HS-27A (cell line): ENCODE measurements at places on chromosomes 16 and 17.

GRCh38 chr16:72044296-72044695, 10.0 kb upstream of the HP start:
- no peak for DNase-seq

DNA sequence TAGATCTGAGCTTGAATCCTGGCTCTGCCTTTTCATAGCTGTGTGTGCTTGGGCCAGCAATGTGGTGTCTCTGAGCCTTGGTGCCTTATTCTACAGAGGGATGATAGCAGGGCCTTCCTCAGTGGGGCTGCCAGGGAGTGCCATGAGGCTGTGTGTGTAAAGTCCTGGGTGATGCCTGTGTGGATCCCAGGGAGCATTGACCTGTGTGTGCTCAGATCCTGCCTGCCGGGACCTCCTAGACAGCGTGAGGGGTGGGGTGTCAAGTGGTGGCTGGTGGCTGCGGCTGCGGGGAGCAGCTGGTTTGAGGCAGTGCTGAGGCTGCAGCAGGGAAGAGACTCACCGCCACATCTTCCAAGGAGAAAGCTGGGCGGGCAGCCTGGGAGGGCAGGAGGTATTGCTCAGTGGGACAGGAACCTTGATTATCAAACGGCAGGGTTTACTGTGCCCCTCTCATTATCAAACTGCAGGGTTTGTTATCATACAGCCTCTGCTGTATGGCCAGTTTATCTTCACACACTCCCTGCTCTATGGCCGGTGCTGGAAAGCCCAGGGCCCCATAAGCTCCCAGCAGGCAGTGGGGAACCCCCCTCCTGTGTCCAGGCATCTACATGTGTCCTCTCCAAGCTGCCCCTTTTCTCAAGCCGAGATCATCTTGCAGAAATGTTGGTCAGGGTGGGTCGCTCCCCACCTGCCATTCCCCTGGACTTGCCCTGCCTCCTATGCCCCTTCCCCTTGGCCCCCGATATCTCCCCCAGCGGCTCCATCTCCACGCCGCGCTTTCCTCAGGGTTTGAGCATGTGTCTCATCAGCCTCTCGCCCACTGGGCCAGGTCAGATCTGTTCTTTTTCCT, 3.1 kb upstream of the ADCY7 start:
- DNase-seq, result no peak

- DNase-seq, result no peak
Observed at GRCh38 chr17:80730739-80731138, 186.1 kb downstream of the RPTOR start.

- DNase-seq, result no peak
Observed at GRCh38 chr17:76543482-76543825, 3.6 kb downstream of the PRCD start.

DNA sequence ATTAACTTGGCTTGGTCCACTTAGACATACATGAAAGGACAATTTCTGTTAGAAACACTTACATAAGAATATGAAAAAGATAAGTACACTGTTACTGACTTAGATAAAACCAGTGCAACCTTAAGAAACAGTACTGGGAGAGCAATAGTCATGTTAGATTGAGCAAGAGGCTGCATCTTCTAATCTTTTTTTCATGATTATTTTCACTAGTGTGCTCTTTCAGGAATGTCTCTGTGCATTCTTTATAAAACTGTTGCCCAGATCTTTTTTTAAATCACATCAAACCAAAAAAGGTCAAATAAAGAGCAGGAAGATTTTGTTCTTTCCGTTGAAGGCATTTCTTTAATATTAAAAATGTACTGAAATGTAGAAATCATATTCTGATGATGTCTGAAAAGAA, 100.7 kb upstream of the AXIN2 start:
- DNase-seq, result no peak

- DNase-seq, result no peak
Observed at GRCh38 chr17:9054126-9054975, 33.0 kb downstream of the NTN1 start.

GRCh38 chr16:66840883-66841282, 3.3 kb upstream of the CA7 start:
- DNase-seq, result no peak

DNA sequence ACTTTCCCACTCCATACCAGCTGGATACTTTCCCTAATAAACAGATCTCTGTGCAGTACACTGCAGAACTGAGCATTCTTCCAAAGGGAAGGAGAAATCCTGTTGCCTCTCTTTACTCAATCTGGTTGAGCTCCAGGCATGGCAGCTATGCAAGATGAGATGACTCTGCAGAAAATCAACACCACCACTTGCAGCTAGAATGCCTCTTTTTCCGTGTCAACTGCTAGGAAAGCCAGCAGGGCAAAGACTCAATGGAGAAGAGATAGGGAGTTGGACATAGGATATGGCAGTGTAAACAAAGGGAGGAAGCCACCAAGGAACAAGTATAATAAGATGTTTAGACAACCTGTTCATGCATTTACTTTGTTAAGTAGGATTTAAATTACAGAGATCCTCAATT, 40.4 kb upstream of the CORO6 start:
- DNase-seq, result no peak

GRCh38 chr16:1770328-1771187, 785 bp downstream of the NME3 start:
- DNase-seq, result no peak

DNA sequence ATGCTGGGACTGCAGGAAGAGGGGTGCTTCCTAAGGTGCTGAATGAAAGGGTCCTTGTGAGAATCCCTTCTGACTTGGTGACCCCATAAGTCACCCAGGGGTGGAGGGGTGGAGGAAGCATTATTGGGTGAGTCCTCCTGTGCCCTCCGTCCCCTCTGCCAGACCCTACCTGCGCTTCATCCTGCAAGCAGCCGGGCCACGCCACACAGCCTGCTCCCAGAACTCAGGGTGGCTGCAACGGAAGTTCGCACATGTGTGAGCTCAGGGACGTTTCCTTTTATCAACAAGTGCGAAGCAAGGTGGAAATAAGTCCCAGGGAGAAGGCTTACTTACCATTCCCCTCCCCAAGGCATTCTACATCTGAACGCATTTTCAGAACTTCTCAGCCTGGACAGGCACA, 40.9 kb downstream of the COX4I1 start:
- no peak for DNase-seq

- no peak for DNase-seq
Observed at GRCh38 chr17:73027130-73027741, 65.3 kb downstream of the SLC39A11 start.

DNA sequence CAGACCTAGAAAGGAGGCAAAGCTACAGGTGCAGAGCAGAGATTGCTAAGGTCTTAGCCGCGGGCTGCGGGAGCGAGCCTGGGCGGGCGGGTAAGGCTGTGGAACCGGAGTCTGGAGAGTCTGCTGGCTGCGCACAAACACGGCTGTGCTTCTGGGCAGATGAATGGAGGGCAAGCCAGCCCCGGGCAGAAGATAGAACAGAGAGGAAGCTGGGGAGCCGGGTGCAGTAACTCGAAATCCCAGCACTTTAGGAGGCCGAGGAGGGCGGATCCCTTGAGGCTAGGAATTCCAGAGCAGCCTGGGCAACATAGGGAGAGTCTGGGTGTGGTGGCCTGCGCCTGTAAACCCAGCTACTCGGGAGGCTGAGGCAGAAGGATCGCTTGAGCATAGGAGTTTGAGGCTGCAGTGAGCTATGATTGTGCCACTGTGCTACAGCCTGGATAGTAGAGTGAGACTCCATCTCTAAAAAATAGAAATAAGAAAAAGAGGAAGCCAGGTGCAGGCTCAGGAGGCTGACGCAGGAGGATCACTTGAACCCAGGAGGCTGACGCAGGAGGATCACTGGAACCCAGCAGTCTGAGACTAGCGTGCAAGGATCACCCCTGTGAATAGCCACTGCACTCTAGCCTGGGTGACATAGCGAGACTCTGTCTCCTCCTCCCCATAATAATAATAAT, 56.3 kb downstream of the PITPNC1 start:
- no peak for DNase-seq

DNA sequence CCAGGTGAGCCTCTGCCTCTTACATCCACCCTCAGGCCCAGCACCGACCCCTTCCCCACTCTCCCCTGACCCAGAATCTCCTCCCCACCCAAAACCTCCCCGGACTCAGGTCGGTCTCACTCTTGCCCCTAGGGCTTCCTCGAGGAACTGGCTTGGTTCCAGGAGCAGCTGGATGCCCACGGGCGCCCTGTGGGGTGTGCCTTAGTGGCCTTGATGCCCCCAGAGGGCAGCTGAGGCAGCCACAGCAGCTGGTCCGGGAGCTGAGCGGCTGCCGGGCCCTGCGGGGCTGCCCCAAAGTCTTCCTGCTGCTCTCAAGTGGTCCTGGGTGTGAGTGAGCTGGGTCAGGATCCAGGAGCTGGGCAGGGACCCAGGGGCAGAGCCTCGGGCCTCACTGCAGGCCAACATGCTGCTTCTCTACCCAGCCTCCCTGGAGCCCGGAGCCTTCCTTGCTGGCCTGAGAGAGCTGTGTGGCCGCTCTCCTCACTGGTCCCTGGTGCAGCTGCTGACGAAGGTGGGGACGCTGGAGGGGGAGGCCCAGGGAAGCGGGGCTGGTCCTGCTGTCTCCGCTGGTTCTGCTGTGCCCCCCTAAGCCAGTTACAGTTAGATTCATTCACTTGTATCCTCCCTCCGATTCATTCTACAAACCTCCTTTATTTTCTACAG, 9.6 kb downstream of the ZNF213 start:
- DNase-seq, result no peak

- DNase-seq, result no peak
Observed at GRCh38 chr17:73740370-73740769, 96.1 kb upstream of the SDK2 start.

- DNase-seq, result no peak
Observed at GRCh38 chr17:82696916-82697807, 1.3 kb downstream of the RAB40B start.

DNA sequence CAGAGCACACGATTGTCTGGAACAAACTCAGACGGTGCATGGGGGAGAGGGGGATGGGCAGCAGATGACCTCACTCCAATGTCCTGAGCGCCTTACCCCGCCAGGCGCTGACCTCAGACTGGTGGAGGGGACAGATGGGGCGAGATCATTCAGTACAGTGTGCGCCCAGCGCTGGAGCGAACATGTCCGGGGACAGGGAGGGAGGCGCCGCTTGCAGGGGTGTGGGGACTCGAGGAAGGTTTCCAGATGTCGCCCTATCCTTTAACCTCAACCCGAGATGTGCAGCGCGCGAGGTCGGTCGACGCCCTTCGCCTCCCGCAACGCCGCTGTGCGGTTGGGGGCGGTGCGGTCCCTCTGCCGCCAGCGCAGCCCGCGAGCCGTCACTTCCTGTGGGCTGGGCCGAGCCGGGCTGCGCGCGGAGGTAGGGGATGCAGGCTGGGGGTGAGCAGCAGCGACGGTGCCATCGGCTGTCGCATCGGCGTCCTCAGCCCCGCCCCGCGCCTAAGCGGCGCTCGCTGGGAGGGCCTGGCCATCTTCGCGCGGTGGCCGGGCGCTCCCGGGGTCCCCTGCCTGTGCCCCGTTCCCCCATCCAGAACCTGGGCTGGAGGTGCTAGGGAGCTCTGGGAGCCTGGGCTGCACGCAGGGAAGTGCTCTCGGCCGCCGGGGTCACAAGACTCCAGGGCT, 5.3 kb upstream of the CDR2L start:
- no peak for DNase-seq

DNA sequence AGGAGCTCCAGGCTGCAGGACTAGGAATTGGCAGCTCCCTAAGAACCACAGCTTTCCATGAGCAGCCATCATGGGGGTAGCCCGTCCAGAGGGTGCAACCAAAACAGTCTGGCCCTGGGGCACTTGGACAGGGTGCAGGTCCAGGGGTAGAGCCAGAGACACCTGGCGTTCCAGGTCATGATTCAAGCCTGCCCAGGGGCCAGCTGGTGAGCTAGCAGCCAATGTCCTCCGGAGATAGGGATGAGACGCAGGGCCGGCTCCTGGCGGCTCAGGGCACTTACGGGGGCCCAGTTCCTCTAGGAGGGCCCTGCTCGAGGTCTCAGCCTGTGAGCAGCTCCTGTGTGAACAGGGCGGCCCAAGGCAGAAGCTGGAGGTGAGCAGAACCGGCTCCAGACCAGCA, 22.1 kb downstream of the PIEZO1 start:
- no peak for DNase-seq

- no peak for DNase-seq
Observed at GRCh38 chr17:37121616-37122015, 172.9 kb downstream of the AATF start.

- DNase-seq, result no peak
Observed at GRCh38 chr16:19718624-19718965, 524 bp downstream of the IQCK start.

DNA sequence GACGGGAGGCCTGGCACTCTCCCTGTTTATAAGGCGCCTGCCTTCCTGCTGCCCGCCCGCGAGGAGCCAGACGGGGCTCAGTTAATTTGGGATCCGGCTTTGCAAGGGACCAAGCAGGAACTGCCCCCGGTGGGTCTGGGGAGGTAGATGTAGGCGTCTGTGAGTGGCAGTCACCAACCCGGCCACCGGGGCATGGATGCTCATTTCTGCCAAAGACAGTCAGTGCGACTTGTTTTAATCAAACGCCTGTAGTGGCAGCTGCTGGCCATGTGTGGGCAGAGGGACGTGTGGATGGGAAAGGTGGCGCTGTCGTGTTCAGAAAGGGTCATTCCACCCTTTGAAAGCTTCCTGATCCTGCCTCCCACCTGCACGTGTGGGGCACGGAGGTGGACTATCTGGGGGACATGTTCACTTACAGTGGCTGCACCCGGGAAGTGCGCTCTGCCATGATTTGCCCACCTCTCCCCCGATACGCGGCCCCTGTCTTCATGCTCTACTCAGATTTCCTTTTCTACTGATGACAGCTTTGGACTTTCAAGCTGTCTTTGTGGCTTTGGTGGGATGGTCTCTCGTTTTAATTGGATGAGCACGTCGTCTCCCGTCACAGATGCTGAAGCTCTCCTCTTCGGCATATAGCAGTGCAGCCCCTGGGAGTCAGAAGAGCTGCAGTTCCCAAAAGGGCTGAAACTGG, 60.3 kb upstream of the CIBAR2 start:
- DNase-seq, result no peak

DNA sequence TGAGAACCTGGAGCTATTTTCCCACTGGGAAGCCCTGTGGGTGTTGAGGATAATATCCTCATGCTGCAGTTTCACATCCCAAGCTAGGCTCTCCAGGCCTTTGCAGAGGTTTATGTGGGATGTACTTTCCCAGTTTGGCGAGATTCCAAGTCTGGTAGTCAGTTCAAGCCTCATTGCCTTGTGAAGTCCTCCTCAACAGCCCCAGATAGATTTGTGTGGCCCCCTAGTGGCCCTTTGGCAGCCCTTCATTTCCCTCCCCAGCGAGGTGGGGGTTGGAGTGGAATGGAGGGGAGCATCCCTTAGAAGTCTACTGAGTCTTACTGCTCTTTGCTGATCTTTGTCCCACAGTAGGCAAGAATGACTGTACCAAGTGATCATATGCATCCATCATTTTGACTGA, 137.9 kb downstream of the CDH11 start:
- peak; percentile 59 for DNase-seq
